ENCODE measurements at places on chromosomes 3 and 15.

DNA sequence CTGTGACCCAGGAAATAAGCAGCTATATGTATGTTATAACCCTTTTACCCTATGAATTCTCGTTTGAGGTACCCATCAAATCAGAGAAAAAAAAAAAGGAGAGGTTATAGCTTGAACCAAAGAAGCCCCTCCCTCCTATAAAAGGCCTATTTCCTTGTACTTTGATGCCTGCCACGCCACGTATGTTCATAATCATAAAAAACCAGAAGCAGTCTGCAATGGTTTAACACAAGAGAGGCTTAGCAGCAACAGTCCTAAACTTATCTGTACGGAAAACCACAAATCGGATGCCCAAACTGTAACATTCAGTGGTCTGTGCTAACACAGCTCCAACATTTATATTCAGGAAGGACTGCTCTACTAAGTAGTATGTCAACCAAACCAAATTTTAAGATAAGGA, 21.2 kb downstream of the CCR8 start:
- no peak for DNase-seq

DNA sequence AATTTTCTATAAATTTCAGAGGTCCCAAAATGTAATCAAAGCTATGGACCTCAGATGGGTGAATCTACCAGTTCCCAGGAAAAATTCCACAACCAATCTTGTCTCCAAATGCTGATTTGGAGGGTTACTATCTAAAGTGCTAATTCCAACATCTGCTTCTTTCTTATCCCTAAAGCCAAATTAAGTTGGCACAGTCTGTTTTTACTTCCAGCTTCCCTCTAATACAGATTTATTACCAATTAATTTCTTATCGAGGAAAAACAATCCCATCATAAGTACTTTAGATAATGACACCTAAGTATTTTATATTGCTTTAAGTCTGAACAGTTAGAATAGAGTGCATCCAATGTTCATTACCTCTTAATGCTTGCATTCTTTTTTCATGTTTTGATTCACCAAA, 12.9 kb upstream of the TAFA4 start:
- no peak for DNase-seq

DNA sequence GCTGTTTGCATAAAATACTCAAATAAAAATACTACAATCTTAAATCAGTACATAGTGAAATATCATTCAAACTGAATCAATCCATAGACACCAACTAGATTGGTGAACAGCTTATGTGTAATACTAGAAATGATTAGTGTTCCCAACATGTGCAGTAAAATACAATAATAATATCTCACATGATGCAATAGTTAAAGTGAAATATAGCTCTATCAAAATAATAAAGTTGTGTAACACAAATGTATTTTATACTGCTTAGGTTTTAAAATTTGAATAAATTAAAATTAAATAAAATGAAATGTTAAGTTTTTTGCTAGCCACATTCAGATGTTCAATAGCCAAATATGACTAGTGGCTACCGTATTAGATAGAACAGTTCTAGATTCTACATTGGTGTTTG, 714.1 kb downstream of the ZNF385D start:
- DNase-seq = no peak

DNA sequence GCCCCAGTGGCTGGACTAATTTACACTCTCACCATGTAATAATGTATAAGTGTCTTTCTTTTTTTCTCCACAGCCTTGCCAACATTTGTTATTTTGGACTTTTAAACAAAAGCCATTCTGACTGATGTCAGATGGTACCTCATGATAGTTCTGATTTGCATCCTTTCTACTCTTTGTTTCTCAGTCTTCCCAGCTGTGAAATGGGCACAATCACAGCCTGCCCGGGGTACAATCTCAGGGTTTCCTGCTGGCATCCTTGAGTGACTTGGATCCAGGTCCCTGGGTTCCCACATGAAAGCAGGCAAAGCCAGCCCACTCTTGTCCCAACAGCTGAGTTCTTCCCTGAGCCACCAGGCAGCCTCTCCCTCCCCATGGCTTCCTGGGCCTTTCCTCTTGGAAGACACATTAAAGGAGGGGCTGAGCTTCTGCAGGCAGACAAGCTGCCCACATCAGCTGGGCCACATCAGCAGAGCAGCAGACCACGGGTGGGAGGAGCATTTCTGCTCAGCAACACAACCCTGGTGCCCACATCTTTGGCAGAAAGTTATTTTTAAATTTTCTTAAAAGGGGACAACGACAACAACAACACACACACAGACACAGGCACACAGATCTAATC, 82.0 kb downstream of the MYLK start:
- DNase-seq = no peak

DNA sequence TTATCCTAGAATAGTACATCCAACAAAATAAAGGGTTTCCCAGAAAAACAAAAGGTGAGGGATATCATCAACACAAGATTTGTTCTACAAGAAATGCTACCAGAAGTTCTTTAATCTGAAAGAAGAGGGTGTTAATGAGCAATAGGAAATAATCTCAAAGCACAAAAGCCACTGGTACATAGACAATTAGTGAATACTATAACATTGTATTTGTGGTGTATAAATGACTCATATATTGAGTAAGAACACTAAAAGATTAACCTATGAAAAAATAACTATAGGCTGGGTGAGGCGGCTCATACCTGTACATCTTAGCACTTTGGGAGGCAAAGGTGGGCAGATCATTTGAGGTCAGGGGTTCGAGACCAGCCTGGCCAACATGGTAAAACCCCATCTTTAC, 210.2 kb upstream of the SLITRK3 start:
- DNase-seq = no peak

DNA sequence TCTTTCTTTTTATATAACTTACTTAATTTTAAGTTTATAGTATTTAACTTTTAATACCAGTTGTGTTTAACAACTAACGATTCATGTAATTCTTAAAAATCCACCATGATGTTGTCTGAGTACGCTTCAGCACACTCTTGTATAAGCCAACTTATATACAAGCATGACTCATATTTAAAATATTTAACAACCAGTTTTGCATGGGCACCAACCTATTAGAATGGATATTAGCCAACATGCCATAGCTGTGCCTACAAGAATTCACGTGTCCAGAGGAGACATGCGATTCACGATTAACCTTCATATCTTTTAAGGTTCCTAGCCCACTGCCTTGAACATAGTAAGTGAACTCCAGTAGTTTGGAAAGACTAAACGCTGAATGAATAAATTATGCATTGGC, 1023.2 kb downstream of the TBL1XR1 start:
- no peak for DNase-seq

DNA sequence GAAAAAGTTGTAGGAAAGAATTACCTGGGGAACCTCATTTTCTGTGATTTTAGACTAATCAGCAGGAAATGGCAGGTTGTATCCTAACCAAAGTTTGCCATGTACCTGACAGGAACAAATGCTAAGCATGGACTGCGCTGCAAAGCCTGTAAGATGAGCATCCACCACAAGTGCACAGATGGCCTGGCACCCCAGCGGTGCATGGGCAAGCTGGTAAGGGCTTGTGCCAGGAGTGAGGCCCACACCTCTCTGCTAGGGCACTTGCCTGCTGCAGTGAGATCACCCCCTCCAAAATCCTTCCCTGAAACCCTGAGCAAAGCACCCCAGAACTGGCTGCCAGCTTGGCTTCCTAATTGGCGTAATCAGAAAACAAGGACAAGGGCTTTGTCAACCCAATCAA, 102.6 kb downstream of the STAC start:
- no peak for DNase-seq

DNA sequence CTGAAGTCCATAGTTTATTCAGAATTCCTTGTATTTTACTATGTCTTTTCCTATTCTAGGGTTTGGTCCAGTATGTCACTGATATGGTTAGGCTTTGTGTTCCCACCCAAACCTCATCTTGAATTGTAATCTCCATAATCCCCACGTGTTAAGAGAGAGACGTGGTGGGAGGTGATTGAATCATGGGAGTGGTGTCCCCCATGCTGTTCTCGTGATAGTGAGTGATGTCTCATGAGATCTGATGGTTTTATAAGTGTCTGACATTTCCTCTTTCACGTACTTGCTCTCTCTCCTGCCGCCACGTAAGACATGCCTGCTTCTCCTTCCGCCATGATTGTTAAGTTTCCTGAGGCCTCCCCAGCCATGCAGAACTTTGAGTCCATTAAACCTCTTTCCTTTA, 6.6 kb upstream of the TEX9 start:
- DNase-seq = no peak

DNA sequence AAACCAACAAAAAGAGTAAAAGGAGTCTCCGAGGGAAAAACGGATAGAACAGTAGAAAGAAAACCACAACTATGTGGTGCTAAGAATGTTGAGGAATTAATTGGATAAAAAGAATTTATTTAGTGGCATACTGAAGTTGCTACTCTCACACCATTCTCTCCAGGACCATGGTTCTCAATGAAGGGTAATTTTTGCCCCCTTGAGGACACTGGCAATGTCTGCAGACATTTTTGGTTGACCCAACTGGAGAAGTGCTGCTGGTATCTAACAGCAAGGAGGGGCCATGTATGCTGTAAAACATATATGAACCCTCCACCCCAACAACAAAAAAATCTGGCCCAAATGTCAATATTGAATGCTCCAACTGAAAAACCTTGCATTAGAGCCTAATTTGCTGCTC, 85.9 kb upstream of the CSPG5 start:
- DNase-seq = no peak

GRCh38 chr3:183428447-183429211, at the start of gene MCF2L2:
Gene MCF2L2 (minus strand): TSS chr3:183428619. CDS start chr3:183427977, 642 bp downstream.
- DNase-seq = peak; percentile 59

DNA sequence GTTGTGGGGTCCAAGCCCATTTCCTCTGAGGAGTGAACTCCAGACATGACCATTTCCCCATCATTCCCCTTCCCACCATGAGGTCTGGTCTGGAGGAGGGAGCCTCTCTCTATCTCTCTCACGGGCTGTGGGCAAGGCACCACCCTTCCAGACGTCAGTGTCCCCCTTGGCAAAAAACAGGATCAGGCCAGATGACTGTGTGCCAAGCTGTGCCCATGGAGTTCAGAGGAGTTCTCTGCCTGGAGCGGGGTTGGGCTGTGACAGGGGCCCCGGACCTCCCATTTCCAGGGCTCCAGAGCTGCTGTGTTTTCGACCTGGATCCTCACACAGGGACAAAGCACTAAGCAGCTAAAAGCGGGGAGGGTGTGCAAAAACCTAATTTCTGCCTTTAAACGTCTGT, 124.5 kb downstream of the RAB11A start:
- DNase-seq = no peak

DNA sequence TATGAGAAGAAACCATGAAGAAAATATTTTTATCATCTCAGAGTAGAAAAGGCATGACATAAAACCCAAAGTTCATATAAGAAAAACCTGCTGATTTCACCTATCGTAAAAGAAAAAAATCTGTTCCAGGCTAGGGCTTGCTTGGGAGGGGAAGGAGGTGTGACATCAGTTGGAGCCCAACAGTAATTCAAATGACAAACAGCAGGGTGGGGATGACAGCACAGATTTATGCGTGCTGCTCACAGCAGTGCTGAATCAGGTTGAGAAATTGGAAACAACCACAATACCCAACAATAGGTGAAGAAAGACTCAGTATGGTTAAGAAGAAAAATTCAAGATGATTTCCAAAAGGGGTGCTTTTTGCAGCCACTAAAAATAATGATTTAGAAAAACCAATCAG, 172.4 kb downstream of the PDE8A start:
- no peak for DNase-seq

- DNase-seq = no peak
These were observed 48.3 kb downstream of the PARP14 start for GRCh38 chr3:122728756-122729514.

GRCh38 chr3:67192466-67192865, 194.4 kb downstream of the KBTBD8 start:
- DNase-seq = no peak

- DNase-seq = no peak
These were observed 7.5 kb upstream of the ALCAM start for GRCh38 chr3:105359098-105359762.

- no peak for DNase-seq
These were observed 9.1 kb upstream of the FOXB1 start for GRCh38 chr15:59994888-59995557.

DNA sequence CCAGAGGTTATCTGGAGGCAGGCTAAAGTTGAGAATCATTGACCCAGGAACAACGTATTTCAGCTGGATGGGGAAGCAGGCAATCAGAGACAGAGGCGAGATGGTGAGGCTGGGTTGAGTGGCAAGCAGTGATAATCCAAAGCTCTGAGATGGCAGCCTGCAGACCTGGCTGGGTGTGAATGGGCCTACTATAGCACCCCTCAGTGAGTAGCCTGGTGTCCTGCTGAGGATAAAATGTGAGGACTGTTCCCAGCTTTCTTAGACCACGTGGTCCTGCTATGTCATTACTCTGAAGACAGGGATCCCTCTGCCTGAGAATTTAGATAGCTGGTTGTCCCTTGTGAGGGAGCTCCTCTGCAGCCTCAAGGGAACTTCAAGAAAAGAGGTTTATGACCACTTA, 141.5 kb downstream of the ARPP21 start:
- no peak for DNase-seq

DNA sequence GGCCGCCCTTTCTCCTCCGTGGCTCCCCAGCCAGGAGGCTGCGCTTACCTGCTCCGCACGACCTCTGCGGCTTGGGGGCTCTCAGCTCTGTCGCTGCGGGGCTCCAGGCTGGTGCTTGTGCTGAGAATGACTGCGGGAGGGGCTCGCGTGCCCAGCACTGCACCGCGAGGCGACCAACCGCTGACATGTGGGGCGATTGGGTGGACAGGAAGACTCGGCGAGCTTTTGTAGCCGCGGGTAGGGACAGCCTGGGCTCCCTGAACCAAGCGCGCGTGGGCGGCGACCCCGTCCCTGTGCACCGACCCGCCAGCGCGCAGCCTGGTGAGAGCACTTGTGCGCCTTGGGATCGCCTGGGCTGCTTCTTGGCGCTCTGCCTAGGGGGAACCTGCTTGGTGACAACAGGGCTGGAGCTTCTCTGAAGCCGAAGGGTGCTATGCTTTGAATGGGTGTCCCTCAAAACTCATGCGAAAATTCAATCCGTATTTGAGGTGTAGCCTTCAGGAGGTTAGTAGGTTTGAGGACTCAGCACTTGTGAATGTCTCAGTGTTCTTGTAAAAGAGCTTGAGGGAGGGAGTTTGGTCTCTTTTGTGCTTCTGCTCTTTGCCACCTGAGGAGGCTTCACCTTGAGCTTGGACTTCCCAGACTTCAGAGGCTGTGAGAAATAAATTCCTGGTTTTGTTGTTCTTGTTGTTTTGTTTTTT, 50.4 kb downstream of the IL12A start:
- DNase-seq = no peak

GRCh38 chr3:5054098-5054497, 68.0 kb upstream of the ARL8B start:
- no peak for DNase-seq

- DNase-seq = no peak
These were observed 3.1 kb downstream of the CCDC33 start for GRCh38 chr15:74239051-74239705.

DNA sequence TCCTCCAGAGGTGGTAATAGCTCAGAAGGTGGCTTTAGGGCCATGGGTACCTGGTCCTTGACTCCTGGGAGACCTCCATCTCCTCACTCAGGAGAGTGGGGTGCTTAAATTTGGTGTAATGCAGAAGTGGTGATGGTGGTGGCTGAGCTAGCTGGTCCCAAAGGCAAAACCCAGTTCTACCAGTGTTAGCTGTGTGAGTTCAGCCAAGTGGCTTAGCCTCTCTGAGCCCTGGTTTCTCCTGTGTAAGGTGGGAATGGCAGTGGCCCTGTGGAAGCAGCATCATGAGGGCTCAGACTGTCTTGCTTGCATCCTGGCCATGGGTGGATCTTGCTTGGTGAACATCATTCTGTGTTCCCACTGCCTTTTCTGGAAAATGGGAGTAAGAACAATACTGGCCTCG, 9.4 kb downstream of the SEMA3F start:
- DNase-seq = no peak

GRCh38 chr15:29066838-29067237, 181.1 kb downstream of the APBA2 start:
- DNase-seq = no peak

GRCh38 chr15:56249092-56249491, 5.4 kb upstream of the RFX7 start:
- DNase-seq = no peak

Data from activated gamma-delta T cell treated with anti-CD3 and anti-CD28 coated beads, Interleukin-2, amount 50 U/mL, for 16 hours (primary cell).